NCI-H345 (cell line): ENCODE measurements at places on chromosomes 5 and 9.

DNA sequence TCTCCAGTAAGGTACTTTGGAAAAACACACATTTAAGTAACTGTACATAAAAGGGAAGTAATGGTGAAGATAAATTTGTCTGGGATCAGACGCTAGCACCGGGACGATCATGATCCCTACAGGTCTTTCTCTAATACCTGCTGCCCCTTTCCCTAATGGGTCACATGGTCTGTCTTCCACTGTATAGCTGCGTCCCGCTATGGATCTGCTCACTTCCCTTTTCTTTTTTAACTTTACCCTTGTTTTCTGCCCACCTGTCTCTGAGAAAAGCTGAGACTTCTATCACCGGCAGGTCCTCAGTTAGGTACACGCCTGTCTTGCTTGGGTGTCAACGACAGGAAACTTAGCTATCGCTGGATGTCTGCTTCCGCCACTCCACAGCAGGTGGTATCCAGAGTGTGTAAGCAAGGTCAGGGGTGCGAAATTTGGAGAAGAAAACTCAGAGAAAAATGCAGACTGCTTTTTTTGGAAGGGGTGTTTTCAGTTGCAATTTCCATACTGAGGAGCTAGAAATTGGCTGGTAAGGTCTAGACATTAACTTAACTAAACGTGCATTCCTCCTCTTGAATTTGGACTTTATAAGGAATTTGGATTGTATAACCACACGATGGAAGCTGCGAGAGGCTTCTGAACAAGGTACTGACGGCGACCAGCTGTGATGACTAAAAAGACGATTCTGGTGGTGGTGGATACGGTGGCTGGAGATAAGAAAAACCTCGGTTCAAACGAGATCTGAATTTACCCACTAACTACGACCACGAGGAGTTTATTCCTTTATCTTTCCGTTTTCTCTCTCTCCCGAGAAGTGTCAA is 1.1 kb upstream of the ICE1 start:
- peak; percentile 38 for DNase-seq

DNA sequence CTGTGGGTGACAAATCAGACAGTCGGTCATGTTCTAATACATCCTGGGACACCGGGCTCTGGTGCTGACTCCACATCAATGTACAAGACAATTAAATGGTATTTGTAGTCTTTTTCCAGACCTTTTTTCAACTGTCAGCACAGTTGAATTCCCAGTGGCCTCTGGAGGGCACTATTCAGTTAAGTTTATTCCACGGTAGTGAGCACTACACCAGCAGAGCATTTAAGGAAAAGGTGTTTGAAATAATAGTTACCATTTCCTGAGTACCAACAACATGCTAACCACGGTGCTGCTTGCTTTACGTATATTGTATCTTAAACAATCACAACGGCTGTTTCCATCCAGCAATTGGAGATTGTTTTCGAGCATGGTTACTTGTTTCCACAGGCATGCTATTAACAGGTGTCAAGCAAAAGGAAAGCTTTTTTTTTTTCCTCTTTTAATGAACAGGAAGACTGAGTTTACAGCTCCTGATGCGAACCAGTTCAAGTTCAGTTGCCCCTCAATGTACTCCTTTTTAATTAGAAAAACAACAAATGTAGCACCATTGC is 186.7 kb downstream of the PDZD2 start:
- peak; percentile 69 for DNase-seq

DNA sequence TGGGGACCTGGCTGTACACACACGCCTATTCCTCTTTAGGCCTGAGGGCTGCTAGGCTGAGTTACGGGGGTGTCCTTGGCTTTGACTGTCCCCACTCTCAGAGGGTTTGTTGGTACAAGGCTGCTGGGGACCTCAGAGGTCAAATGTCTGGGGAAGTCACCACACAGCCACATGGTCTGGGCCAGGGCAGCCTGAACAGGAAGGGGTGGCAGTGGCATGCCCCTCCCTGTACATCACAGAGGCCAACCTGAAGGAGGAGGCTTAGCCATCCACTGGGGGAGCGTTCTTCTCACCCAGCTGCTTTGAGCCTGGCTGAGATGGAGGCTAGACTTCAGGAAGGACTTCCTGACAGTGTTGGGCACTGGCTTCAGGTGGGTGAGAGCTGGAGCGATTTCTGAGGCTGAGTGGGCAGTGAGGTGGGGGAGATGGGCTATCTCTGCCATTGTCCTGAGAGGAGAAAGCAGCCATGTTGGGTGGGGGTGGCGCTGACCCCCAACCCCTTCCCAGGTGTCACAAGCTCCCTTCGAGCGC is 36.3 kb downstream of the CXXC5 start:
- DNase-seq = no peak

GRCh38 chr5:39475881-39476842 is 51.4 kb upstream of the DAB2 start:
- DNase-seq = no peak

DNA sequence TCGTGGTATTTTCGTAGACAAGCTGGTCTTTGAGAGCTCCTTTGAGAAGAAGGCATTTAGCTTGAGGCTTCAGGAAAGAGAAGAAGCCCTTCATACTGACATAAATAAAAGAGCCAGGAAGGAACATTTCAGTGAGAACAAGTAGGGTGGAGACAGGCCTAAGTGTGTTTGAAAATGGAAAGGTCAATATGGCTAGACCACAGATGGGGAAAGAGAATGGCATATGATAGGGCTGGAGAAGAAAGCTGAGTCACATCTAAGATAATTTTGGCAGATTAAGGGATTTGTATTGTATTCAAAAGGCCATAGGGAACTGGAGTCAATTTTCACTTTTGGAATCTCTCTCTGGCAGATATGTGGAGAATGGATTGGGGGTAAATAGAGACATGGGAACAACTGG is 374.9 kb downstream of the TMEM38B start:
- no peak for DNase-seq

- no peak for DNase-seq
Measured at GRCh38 chr5:125175348-125176004, 429.0 kb upstream of the ZNF608 start.

- DNase-seq = peak; percentile 75
Measured at GRCh38 chr5:31809050-31809870, 170.3 kb downstream of the PDZD2 start.

DNA sequence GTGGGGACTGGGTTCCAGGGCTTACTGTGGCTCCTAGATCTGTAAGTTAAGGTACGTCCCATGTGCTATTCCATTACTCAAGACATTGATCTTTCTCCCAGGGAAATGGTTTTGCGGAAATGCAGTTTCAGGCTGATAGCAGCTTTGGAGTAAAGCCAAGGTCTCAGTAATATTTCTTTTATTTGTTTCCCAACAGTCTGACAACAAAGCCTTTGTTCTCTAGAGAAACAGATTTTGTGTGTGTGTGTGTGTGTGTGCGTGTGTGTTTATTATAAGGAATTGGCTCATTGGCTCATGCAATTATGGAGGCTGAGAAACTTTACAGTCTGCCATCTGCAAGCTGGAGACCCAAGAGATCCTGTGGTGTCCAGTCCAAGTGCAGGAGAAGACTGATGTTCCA is 12.1 kb upstream of the POC5 start:
- DNase-seq = no peak

GRCh38 chr5:73682176-73682575 is 56.2 kb downstream of the ARHGEF28 start:
- no peak for DNase-seq

GRCh38 chr5:155872629-155873220 is 454.2 kb upstream of the SGCD start:
- peak; percentile 71 for DNase-seq

GRCh38 chr5:5398071-5398470 is 24.4 kb upstream of the ICE1 start:
- no peak for DNase-seq

DNA sequence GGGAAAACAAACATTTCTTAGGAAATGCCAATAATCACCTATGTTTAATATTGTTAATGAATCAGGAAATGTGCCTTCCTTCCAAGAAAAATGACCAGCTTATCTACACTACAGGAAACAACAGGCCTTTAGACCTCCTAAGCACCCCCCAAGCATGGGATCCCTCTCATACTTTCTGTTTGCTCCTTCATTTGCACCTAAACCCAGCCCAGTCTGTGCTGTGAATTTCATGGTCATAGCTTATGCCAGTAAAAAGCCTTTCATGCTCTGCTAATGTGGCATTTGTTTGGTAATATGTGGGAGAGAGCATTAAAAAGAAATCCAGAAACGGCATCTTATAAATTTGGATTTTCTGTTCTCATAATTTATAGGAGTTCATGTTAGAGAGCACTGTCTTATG is 511.1 kb downstream of the EBF1 start:
- DNase-seq = no peak

- DNase-seq = no peak
Measured at GRCh38 chr5:55325621-55326020, 17.8 kb downstream of the MTREX start.

- DNase-seq = no peak
Measured at GRCh38 chr5:158301186-158301585, 442.2 kb upstream of the CLINT1 start.

GRCh38 chr9:87333802-87334201 is 163.9 kb upstream of the DAPK1 start:
- DNase-seq = no peak

DNA sequence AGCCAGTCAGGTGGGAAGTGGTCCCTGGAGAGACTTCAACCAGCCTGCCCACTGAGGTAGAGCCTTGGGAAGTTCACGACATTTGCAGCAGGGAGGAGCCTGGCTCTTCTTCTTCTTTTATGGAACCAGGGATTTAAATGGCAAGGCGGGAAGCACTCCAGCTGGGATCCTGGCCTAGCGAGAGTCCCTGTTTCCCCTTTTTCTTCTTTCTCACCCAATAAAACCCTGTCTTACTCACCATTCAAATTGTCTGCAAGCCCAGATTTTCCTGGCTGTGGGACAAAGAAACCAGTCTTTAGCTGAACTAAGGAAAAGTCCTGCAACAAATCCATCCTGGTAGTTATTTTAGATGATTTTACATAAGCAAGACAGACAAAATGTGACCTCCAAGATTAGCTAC is 503.7 kb downstream of the CDH10 start:
- DNase-seq = no peak

GRCh38 chr5:179288101-179288808 is 57.0 kb downstream of the ADAMTS2 start:
- DNase-seq = no peak

GRCh38 chr5:7329141-7329540 is 66.8 kb upstream of the ADCY2 start:
- DNase-seq = no peak

DNA sequence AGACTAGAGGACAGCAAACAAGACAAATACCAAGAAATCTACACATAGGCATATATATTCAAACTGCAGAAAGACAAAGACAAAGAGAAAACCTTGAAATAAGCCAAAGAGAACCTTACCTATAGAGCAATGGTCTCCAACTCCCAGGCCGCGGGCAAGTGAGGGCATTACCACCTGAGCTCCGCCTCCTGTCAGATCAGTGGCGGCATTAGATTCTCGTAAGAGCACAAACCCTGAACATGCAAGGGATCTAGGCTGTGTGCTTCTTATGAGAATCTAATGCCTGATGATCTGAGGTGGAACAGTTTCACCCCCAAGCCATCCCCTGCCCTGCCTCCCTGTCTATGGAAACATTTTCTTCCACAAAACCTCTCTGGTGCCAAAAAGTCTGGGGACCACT is 101.0 kb upstream of the MRPS30 start:
- no peak for DNase-seq

DNA sequence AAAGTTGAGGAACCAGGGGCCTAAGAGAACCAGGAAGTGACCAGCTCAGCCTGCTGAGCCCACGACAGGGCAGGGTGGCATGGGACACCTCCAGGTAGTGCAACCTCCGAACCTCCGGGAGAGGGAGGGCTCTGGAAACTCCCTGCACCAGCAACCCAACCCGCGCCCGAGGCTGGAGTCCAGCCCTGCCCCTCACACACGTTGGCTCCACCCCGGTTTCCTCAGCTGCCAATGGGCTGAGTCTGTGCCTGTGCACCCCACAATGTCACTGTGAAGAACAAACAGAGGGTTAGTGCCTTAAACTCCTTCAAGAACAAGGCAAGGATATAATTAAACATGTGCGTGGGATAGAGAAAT is 17.0 kb upstream of the UNC5A start:
- peak; percentile 59 for DNase-seq

- no peak for DNase-seq
Measured at GRCh38 chr9:78295177-78295575, 1.7 kb upstream of the PSAT1 start.
